ENCODE measurements at places on chromosomes 2 and 18. TPM values are rescaled to one million over a fixed set of nuclear protein-coding genes. Genes with fewer than 3 reads are reported as not detected.
A peak's percentile ranks its signal among the peaks of the same experiment; 100 is the strongest.

The OBSL1 gene
- polyA plus RNA-seq: not detected

The NMUR1 gene
- polyA plus RNA-seq: not detected

The DUSP2 gene
- polyA plus RNA-seq: 25.6 TPM

The IL18RAP gene
- not detected for polyA plus RNA-seq

The SS18 gene
- polyA plus RNA-seq: 33.5 TPM

The DIS3L2 gene
- polyA plus RNA-seq: 17.9 TPM

The RBKS gene
- polyA plus RNA-seq: 5.5 TPM

The ADRA2B gene
- polyA plus RNA-seq: not detected

The ALPP gene
- not detected for polyA plus RNA-seq

The PTPRM gene
- 4.4 TPM for polyA plus RNA-seq

The NAT8 gene
- not detected for polyA plus RNA-seq

The HPCAL1 gene
- 137 TPM for polyA plus RNA-seq

The SERPINB7 gene
- polyA plus RNA-seq: not detected

The C2orf15 gene
- polyA plus RNA-seq: 7.2 TPM

The FOSL2 gene
- polyA plus RNA-seq: 0.25 TPM

DNA sequence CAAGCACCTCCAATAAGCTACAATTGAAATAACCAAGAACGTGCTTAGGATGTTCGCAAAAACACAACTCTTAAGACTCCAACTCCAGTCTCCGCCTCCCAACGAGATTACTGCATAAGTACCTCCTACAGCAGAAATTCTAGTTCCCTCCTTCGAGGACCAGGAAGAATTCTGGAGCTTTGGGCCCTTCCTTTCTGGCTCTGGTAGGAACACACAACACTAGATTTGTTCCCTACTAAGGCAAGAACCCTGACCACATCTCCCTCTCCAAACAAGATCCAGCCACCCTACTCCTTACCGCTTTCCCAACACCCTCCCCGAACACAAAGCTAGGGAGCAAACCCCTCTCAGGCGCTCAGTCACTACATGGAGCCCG is 721 bp downstream of the ADAM17 start:
- no peaks in the 10 kb centered on the region for H3K27me3 ChIP-seq
- peak; percentile 35 for DNase-seq
- no peaks in the 10 kb centered on the region for H3K36me3 ChIP-seq
- H3K4me3 ChIP-seq: peak overlapping the region; percentile 95
- peaks cover 15% of the 10 kb centered on the region for H3K4me1 ChIP-seq

DNA sequence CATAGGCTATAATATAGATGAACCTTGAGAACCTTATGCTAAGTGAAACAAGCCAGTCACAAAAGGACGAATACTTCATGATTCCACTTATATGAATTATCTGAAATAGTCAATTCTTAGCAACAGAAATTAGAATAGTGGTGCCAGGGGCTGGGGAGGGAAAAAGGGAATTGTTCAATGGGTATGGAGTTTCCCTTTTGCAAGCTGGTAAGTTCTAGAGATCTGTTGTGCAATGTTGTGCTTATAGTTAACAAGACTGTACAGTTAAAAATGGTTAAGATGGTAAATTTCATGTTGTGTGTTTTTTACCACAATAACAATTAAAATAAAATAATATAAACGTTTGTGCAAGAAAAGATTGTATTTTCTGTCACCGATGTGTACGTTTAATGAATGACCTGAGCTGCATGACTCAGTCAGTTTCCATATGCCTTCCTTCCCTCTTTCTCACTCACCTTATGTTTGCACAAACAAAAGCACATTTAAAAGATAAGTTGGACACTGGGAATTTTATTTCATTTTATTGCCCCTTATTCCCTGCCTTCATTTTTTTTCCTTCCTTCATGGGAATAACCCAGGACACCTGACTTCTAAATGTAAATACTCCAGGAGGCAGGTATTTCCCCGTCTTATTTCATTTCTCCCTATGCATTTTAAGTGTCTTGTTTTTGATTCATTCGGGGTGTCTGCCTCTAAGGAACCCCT is 143.7 kb upstream of the TTC39C start:
- DNase-seq: no peak
- H3K27ac ChIP-seq: peak overlapping the region; percentile 25

GRCh38 chr18:32349728-32350395 is 120.8 kb downstream of the GAREM1 start:
- no peak overlapping the region for H3K27ac ChIP-seq
- no peak for DNase-seq
- H3K4me3 ChIP-seq: no peak overlapping the region
- H3K36me3 ChIP-seq: no peaks in the 10 kb centered on the region

DNA sequence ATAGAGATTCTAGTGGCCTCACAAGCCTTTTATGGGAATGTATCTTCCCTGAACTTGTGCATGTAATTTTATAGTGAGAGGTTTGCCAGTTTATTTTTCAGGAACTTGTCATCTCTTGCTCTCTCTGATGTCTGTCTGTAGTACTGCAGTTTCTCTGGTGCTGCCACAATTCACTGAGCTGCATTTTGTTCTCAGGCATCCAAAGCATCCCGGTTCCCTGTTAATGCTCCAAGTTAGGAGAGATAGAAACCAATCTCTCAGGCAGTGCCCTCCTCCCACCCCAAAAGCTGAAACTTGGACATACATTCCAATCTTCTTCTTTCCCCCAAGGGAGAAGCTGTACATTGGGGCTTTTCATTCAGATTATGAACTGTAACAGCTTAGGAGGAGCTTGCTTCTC is 30.1 kb upstream of the GRB14 start:
- no peaks in the 10 kb centered on the region for H3K27me3 ChIP-seq
- no peak for DNase-seq
- no peak overlapping the region for H3K27ac ChIP-seq
- H3K4me3 ChIP-seq: no peak overlapping the region
- H3K4me1 ChIP-seq: no peaks in the 10 kb centered on the region
- no peaks in the 10 kb centered on the region for H3K36me3 ChIP-seq

GRCh38 chr18:61581578-61582201 is 248.5 kb downstream of the CDH20 start:
- no peak overlapping the region for H3K4me3 ChIP-seq
- DNase-seq: peak; percentile 71
- H3K36me3 ChIP-seq: no peaks in the 10 kb centered on the region

DNA sequence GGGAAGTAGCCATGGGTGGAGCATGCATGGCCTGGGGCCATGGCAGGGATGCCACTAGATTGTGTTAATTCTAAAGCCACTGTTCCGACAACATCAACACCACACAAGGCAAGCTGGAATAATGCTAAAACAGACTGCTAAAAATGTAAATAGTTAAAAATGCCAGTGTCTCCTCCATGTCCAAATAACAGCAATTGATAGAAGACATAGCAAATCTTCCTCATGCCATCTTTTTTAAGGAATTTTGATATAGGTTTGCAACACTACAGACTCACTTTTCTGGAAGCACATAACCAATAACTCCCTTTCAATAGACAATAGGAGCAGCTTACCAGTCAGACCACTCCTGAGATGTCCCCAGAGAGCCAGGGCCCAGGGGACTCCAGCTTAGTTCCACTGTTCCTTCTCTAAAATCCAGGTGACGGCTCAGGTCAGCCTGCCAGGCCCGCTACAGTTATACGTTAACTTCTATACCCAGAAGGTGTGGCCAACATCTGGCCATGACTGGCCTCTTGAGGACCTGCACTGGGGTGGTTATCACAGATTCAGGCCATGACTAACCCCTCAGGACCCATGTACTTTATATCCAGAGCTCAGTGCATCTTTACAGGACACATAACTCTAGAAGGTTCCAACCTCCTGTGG is 20.3 kb downstream of the TUBB6 start:
- peak; percentile 6 for DNase-seq
- H3K36me3 ChIP-seq: no peaks in the 10 kb centered on the region
- H3K27me3 ChIP-seq: no peaks in the 10 kb centered on the region
- no peak overlapping the region for H3K27ac ChIP-seq
- no peaks in the 10 kb centered on the region for H3K4me1 ChIP-seq

GRCh38 chr2:9439536-9439935 is 16.1 kb downstream of the CPSF3 start:
- H3K27ac ChIP-seq: no peak overlapping the region
- H3K36me3 ChIP-seq: no peaks in the 10 kb centered on the region
- no peak for DNase-seq
- no peaks in the 10 kb centered on the region for H3K27me3 ChIP-seq
- no peaks in the 10 kb centered on the region for H3K4me1 ChIP-seq
- H3K4me3 ChIP-seq: no peak overlapping the region

GRCh38 chr2:232888099-232888836 is 18.2 kb downstream of the SNORC start:
- no peak overlapping the region for H3K27ac ChIP-seq
- no peaks in the 10 kb centered on the region for H3K36me3 ChIP-seq
- H3K4me1 ChIP-seq: no peaks in the 10 kb centered on the region
- no peak overlapping the region for H3K4me3 ChIP-seq

- H3K4me1 ChIP-seq: no peaks in the 10 kb centered on the region
- no peaks in the 10 kb centered on the region for H3K27me3 ChIP-seq
- no peak overlapping the region for H3K27ac ChIP-seq
Measured at GRCh38 chr2:73532381-73532780, 109.8 kb downstream of the NAT8 start.

GRCh38 chr2:189854940-189855339 is 70.7 kb downstream of the PMS1 start:
- no peak overlapping the region for H3K4me3 ChIP-seq
- H3K36me3 ChIP-seq: no peaks in the 10 kb centered on the region
- no peak for DNase-seq
- no peaks in the 10 kb centered on the region for H3K4me1 ChIP-seq
- no peaks in the 10 kb centered on the region for H3K27me3 ChIP-seq

DNA sequence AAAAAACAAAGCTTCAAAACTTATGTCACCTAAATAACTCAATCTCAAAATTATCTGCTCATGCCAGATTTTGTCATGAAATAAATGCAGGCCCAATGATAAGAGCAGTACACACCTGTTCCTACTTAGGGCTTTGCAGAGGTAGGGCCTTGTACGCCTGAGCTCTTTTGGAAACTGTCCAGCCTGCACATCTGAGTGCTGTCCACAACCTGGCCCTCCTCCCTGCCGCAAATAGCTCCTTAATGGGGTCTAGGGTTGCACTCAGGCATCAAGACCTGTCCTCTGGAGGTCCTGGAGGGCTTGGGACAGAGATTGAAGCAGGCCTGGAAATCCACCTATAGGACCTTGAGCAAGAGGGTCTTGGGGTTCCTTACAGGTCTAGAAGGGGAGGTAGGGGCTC is 115.4 kb upstream of the CCDC195 start:
- H3K4me3 ChIP-seq: no peak overlapping the region
- no peak overlapping the region for H3K27ac ChIP-seq
- peaks cover 56% of the 10 kb centered on the region for H3K36me3 ChIP-seq
- H3K27me3 ChIP-seq: no peaks in the 10 kb centered on the region
- no peak for DNase-seq
- no peaks in the 10 kb centered on the region for H3K4me1 ChIP-seq

GRCh38 chr2:53490659-53491058 is 276.9 kb upstream of the CHAC2 start:
- DNase-seq: no peak
- H3K36me3 ChIP-seq: no peaks in the 10 kb centered on the region
- no peak overlapping the region for H3K27ac ChIP-seq
- H3K4me1 ChIP-seq: no peaks in the 10 kb centered on the region
- no peaks in the 10 kb centered on the region for H3K27me3 ChIP-seq
- H3K4me3 ChIP-seq: no peak overlapping the region

GRCh38 chr2:37586663-37587317 is 84.7 kb downstream of the CDC42EP3 start:
- no peak overlapping the region for H3K4me3 ChIP-seq

- DNase-seq: no peak
- no peaks in the 10 kb centered on the region for H3K36me3 ChIP-seq
- no peak overlapping the region for H3K4me3 ChIP-seq
- H3K27me3 ChIP-seq: no peaks in the 10 kb centered on the region
- H3K27ac ChIP-seq: no peak overlapping the region
Measured at GRCh38 chr2:55869637-55870325, 53.8 kb downstream of the EFEMP1 start.

- H3K36me3 ChIP-seq: peaks cover 5% of the 10 kb centered on the region
- peak within 1 kb of the TSS; percentile 89 for H3K27ac ChIP-seq
- peak within 1 kb of the TSS; percentile 22 for H3K4me3 ChIP-seq
- DNase-seq: peak; percentile 60
Measured at GRCh38 chr18:79964330-79965118, at the start of gene HSBP1L1. Gene HSBP1L1, plus strand, starts transcription at chr18:79964643. Its CDS starts 93 bp downstream, at chr18:79964736.

GRCh38 chr2:198213253-198213652 is 408.9 kb downstream of the PLCL1 start:
- H3K27ac ChIP-seq: no peak overlapping the region
- H3K4me1 ChIP-seq: no peaks in the 10 kb centered on the region
- no peak overlapping the region for H3K4me3 ChIP-seq
- no peaks in the 10 kb centered on the region for H3K36me3 ChIP-seq
- H3K27me3 ChIP-seq: no peaks in the 10 kb centered on the region

- H3K36me3 ChIP-seq: no peaks in the 10 kb centered on the region
- no peak overlapping the region for H3K4me3 ChIP-seq
- DNase-seq: no peak
- H3K27ac ChIP-seq: no peak overlapping the region
- no peaks in the 10 kb centered on the region for H3K4me1 ChIP-seq
Measured at GRCh38 chr2:149164827-149165226, 126.3 kb downstream of the LYPD6B start.

DNA sequence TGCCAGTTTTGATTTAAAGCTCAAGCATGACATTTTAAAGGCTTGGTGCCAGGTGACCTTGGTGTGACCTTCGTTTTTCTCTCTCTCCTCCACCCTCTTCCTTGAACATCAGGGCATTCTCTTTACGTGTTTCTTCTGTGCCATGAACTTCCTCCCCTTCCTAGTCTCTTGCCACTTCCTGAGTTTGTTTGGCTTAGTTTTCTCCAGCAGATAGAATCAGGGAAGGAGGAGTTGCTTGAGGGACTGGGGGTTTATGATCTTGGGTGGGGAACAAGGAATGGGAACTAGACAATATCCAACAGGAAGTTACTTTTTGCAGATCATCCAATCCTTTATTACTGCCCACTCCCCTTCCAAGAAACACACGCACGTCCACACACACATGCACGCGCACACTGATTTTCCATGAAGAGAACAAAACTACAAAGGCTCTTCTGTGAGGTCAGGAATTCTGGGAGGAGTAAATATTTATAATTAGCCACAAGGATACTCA is 210.6 kb upstream of the EPAS1 start:
- H3K36me3 ChIP-seq: no peaks in the 10 kb centered on the region
- H3K27me3 ChIP-seq: no peaks in the 10 kb centered on the region
- no peaks in the 10 kb centered on the region for H3K4me1 ChIP-seq
- H3K4me3 ChIP-seq: no peak overlapping the region
- no peak overlapping the region for H3K27ac ChIP-seq

GRCh38 chr2:200270732-200271131 is 35.8 kb upstream of the SPATS2L start:
- no peaks in the 10 kb centered on the region for H3K27me3 ChIP-seq
- H3K36me3 ChIP-seq: no peaks in the 10 kb centered on the region
- H3K4me1 ChIP-seq: no peaks in the 10 kb centered on the region

- H3K27ac ChIP-seq: no peak overlapping the region
- H3K4me3 ChIP-seq: no peak overlapping the region
- H3K27me3 ChIP-seq: no peaks in the 10 kb centered on the region
- no peak for DNase-seq
Measured at GRCh38 chr18:48030616-48031480, 100.4 kb upstream of the SMAD2 start.

DNA sequence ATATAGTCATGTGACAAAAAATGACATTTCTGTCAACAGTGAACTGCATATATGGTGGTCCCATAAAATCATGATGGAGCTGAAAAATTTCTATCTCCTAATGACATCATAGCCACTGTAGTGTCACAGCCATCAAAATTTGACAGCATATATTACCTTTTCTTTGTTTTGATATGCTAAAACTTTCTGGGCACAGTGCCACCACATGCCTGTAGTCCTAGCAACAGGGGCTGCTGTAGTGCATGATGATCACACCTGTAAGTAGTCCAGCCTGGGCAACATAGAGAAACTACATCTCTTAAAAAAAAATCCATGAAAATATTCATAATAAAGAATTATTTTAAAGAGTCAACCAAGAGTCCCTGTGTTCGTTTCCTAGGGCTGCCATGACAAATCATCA is 155.5 kb upstream of the SERTAD2 start:
- no peaks in the 10 kb centered on the region for H3K36me3 ChIP-seq
- H3K27me3 ChIP-seq: no peaks in the 10 kb centered on the region
- H3K4me3 ChIP-seq: no peak overlapping the region
- H3K27ac ChIP-seq: no peak overlapping the region
